ENCODE measurements at places on chromosomes 2 and 18.
A peak's percentile ranks its signal among the peaks of the same experiment; 100 is the strongest.

- DNase-seq, result no peak
Observed at GRCh38 chr2:99784282-99784681, 294.5 kb upstream of the REV1 start.

GRCh38 chr2:221264318-221264717 is 307.8 kb downstream of the EPHA4 start:
- no peak for DNase-seq

GRCh38 chr2:128438091-128438490 is 119.4 kb upstream of the HS6ST1 start:
- DNase-seq, result no peak

- DNase-seq, result no peak
Observed at GRCh38 chr2:127712999-127713398, 11.7 kb downstream of the SFT2D3 start.

DNA sequence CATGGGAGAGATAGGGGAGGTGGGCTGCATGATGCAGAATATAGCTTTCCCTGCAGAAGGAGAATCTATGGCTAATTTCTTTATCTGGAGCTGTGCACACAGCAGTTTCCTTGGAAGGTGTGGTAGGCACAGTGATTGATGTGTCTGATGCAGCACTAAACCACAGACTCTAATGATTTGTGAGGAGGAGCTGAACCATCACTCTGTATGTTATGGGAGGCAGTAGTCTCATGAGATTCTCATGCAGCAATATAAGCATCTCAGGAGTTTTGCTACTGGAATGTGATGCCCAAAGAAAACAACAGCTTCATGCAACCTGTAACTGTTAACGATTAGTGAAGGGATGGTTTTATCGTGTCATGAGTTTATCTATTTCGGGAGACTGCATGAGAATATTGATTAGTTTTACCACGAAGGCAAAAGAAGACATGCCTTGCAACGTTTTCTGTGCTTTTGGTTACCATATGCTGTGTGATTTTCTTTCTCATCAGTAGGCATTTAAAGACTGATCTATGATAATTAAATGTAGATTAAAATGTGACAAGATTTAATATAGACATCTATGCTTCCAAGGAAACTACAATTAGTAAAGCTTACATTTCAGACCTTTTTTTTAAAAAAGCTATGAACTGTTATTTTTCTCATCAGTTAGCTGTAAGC is 286.8 kb downstream of the ARL6IP6 start:
- no peak for DNase-seq

DNA sequence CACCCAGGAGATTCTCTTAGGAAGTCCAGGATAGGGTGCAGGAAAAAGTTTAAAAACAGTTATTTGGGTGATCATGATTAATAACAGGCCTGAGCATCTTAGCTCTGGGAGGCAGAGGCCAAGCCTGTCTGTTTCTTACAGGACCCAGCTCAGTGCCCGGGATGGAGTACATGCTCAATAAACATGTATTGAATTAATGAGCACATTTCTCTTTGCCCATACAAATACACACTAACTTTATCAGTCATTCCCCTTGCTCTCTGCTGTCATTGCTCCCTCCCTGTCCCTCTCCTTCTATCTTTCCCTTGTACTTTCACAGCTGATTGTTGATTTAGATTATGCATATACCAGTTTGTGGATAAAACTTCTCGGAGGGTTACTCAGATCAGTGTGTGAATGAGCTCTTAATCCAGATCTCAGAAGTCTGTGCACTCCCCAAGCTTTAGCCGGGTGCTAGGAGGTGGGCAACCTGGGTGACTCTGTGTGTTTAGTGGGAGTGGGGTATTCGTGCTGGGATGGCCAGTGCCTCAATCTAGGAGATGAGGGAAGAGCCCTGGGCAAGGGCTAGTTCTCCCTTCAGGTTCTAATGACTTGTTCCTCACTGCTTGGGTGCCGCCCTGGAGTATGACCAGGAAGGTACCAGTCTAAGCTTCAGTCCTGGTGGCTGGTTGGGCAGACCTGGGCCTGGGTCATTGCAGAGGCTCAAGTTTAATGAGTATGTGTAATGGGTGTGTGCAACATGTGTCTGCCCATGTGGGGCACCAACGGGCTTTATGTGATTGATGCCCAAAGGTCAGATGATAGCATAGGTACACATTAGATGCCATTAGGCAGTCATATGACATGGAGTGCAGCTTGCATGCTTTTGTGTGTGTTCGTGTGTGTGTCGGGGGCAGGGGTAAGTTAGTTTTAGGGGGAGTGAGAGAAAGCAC is 10.6 kb downstream of the EMX1 start:
- no peak for DNase-seq

- peak; percentile 37 for DNase-seq
Observed at GRCh38 chr18:58687871-58688308, 16.6 kb downstream of the MALT1 start.

GRCh38 chr2:18932853-18933252 is 343.5 kb upstream of the NT5C1B start:
- DNase-seq, result no peak

DNA sequence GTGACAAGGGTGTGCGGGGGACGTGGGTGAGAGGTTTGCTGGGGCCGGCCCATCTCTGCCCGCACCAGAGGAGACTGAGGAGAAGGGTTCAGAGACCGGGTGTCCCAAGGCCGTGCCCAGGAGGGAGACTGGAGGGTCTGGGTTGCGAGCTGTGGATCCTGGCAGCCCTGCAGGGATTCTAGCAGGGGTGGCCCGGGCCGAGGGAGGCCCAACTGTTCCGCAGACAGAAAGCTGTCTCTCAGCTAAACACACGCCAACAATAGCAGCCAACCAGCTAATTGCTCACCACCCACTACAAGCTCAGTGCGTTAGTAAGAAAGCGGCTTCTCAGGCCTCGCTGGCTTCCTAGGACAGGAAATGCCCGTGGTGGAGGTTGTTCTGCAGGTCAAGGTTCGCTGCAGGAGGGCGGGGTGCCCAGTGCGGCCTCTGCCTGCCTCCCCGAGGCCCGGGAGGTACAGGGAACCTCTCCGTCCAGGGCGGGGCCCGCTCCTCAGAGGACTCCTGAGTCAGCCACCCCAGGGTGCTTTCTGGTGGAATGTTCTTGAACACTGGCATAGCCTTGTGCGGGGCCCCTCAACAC is 282.0 kb upstream of the PXDN start:
- DNase-seq, result no peak

DNA sequence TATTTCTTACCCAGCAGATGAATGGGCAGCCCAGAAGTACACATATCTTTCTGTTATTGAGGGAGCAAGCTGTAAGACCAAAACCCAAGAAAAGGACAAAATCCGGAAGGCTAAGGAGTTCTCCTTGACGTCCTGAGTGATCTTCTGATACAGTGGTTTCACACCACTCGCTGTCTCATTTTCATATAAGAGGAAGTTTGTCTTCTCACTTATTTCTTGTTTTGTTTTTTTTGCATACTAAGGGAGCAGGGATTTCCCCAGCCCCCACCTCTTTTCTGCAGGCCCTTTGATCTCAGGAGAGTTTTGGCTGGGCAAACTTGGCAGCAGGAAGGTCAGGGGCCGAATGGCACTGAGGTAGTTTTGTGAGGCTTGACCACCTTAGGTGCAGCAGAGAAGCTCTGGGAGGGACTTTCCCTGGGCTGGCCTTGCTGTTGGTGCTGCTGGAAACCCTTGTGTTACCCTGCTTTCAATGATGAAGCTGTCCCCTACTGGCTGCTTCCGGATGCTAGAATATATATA is 13.3 kb downstream of the CHRNA1 start:
- no peak for DNase-seq

GRCh38 chr2:233849607-233850271 is 4.6 kb downstream of the HJURP start:
- DNase-seq, result no peak

GRCh38 chr2:240219208-240219890 is 78.9 kb upstream of the OTOS start:
- no peak for DNase-seq

DNA sequence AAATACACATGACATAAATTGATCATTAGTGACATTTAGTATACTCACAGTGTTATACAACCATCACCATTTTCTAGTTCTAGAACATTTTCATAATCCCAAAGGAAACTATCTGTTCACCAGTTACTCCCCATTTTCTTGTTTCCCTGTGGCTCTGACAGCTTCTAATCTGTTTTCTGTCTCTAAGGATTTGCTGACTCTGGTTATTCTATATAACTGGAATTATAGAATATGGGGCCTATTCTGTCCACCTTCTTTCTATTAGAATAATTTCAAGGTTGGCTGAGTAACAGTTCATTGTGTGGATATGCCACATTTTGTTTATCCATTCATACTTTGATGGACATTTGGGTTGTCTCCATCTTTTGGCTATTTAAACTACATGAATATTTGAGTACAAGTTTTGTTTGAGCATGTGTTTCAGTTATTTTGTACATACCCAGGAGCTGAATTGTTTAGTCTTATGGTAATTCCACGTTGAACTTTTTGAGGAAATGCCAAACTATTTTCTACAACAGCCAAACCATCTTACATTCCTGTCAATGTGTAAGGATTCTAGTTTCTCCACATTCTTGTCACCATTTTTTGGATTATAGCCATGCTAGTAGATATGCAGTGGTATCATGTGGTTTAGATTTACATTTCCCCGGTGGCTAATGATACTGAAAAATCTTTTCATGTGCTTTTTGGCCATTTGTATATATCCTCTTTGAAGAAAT is 20.5 kb downstream of the KIAA1328 start:
- DNase-seq, result no peak

DNA sequence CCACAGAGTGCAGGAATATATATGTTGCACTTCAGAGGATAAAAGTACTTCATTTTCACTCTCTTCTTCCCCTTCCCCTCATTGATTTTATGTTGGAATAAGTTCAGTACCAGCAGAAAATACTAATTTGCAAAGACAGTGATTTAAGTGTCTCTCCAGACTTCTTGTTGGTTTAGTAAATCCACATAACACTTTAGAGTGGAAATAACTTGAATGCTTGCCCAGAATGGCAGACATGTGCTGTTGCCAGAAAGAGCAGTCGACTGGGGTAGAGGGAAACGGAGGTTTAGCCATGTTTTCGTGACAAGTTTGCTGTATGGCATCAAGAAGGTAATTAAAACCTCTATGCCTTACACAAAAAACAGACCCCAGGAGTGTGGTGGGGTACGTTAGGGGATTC is 246.0 kb upstream of the CXCR4 start:
- DNase-seq, result no peak

DNA sequence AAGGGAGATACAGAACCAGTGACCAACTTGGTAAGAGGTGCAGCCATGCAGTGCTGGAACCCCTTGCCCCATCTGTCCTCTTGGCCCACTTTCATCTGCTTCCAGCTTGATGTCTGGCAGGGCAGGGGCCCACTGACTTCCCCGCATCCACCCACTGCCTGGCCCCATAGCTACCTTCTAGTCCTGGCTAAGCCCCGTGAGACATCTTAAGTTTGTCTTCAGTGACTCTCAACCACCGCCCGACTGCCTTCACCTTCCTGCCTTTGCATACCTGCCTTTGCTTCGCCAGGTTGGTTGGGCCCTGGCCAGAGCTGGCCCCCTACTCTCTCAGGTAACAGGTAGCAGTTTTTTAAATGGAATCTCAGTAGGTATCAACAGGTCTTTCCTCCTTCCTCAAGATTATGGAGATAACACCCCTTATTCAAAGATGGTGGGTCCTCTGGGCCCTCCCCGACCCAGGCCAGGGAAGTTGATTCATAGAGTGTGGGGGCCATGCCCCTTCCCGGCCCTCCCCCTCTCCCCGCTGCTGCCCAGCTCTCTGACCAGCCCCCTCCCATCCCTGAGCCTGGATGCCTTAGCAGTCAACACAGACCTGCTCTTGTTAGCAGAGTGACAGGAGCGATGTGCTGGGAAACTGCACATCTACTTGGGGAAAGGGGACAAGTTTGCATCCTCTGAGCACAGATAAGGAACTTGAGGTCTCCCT is 2.8 kb downstream of the ARID5A start:
- DNase-seq, result no peak

DNA sequence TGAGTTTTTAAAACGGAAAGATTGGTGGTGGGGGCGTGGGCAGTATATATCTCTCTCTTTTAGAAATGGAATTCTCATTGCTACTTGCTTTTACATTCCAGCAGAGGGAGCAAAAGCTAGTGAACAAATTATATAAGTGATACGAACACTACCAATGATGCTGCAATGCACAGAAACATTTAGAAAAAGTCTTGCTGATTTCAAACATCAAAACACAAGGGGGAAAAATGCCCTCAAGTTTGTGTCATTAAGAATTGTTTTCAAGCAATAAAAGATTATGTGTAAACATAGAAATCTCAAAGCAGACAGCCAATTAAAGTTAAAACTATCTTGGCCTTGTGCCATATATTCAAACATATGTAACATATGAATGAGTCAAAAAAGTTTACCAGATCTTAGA is 296.3 kb upstream of the KCNJ3 start:
- no peak for DNase-seq

DNA sequence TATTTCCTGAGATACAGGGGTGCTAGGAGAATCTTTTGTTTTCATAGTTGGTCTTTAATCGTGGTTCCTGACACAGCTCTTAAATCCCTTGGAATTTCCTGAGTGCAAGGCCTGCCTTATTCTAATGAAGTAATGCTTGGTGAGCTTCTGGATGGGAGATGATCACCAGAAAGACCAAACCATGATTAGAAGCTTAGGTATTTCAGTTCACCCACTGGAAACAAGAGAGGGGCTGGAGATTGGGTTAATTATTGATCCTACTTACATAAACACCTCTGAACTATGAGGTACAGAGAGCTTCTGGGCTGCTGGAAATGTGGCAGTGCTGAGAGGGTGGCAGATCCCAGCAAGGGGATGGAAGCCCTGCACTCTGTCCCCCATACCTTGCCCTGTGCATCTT is 406.8 kb downstream of the THSD7B start:
- no peak for DNase-seq

- DNase-seq, result no peak
Observed at GRCh38 chr2:12923907-12924610, 207.3 kb downstream of the TRIB2 start.

DNA sequence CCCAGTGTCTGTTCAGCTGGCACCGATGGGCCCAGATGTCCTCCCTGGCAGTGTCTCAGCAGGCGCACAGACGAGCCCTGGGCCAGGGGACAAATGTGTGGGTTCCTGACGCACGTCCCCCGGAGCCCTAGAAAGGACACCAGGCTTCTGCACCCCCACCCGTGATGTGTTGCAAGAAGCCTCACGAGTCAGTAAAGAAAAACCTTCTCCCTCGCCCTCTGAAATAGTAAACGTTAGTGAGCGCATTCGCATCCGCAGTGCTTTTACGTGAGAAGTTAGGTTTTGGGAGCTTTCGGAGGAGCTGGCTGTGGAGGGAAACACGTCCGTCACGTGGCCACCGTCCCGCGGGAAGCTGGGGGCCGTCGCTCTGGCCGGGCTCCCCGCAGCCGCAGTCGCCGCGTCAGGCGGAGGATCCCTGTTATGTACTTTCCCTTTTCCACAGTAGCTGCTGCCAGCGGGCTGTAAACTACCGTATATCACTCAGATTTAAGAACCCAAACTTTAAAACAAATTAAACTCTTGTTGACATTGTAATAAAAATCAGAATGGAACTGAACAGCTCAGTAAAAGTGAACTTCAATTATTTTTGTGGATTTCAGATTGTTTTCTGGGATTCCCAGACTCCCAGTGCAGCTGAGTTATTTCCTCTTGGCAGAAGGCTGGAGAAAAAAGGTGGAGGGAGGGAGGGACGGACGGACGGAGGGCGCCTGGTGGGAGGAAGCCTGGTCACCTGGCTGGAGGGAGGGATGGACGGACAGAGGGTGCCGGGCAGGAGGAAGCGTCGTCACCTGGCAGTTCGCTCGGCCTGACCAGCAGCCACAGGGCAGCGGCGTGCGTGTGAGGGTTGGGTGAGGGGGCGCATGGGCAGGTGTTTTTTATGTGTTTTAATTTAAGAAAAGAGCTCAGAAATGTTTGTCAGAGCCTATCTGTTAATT is 112.1 kb downstream of the NFATC1 start:
- no peak for DNase-seq

Data from stimulated activated CD4-positive, alpha-beta T cell treated with anti-CD3 and anti-CD28 coated beads, Interleukin-15, amount 100 ng/mL, for 1 hour (primary cell).